ENCODE measurements at places on chromosomes 2 and 18.

DNA sequence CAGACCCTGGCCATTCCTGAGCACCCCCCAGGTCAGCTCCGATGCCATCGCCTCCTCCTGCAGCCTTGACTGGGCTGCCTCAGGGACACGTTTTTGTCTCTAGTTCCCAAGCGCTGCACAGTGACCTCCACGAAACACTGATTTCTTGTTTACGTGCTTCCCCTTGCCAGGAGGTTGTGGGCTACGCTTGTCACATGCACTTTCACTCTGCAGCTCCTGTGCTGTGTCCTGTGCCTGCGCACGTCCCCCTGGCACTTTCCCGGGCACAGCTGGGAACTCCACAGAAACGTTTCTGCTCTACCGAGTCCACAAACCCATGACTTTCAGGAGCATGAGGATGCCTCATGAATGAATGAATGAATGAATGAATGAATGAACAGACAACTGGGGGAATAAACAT lies 160.6 kb downstream of the LAMA1 start:
- no peak for DNase-seq

GRCh38 chr2:180962727-180963314 lies 17.6 kb upstream of the UBE2E3 start:
- no peak for DNase-seq

DNA sequence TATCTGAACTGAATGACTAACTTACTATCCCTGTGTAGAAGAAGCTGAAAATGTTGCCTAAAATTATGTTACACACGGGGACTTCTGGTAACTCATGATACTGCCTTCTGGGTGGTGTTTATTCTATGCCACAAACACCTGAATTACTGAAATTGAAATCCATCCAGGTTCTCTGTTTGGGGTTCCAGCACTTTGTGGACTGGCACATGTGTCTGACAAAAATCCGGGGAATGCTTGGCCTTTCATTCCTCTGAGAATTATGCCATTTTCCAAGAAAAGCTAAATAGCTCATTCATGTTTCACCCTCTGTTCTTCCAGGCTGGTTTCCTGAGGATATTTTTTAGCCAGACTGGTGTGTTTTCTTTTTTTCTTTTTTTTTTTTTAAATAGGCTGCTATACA lies 59.5 kb upstream of the POU3F3 start:
- no peak for DNase-seq

GRCh38 chr2:222928335-222928734 lies 67.5 kb downstream of the ACSL3 start:
- DNase-seq = no peak

GRCh38 chr2:234816491-234816890 lies 135.3 kb upstream of the SH3BP4 start:
- DNase-seq = no peak

- no peak for DNase-seq
Observed at GRCh38 chr2:3007135-3007534, 370.5 kb downstream of the EIPR1 start.
